ENCODE measurements at places on chromosomes 13 and 19.

DNA sequence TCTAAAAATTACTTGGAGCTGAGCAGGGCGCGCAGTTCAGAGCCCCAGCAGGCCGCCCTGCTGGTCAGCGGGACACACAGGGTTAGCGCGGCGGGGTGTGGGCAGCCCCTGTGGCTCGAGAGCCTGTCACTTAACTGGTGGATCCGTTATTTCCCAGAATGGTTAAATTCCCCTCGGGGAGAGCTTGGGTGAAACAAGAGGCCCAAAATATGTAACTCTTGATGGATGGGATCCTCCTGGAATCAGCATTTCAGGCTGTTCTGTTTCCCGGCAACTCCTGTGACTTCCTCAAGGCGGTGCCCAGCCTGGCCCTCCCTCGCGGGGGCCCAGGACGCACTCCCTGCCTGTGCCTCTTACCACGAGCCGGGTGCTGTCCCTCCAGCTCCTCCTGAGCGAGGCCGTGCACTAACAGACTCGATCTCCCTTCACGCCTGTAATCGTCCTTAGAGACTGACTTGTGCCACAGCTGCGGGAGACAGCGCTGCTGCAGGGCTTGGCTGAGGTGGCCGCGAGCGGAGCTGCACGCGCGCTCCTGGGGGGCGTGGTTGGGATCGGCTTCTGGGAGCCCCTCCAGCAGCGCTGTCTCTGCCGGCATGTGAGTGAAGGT is 9.7 kb downstream of the PTBP1 start:
- DNase-seq = no peak

DNA sequence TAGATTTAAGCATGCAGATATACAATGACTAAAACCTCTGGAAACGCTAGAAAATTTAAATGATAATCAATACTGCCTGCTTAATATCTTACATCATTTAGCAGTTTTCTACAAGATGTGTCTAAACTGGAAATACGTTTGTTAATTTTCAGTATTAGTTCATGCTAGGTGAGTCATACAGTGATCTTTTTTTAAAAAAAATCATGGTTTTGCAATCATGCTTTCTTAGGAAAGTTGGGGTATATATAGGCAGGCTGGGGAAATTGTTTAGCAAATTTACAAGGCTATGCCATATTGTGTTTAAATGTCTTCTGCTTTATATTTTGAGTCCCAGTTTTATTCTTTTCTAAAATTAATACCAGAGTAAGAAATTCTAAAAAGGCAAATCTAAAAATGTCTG is 245.4 kb upstream of the SPRY2 start:
- no peak for DNase-seq

DNA sequence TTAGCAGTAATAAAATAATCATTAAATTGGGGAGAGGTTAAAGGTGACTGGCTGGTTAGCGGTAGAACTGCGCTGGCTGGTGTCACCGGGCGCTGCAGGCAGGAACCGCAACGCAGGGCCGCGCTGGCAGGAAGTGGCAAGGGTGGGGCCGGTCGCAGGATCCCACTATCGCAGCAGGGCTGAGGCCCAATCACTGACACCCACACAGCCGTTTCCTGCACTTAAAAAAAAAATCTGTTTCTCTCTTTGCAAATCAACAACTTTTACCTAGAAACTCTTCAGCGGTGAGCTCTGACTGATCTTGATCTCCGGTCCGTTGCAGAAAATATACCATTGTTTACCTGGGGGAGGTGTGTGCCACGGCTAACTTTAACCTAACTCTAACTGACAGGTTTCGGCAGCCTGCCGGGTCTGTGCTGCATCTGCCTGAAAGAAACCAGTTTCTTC is 46.9 kb downstream of the KLF2 start:
- DNase-seq = peak; percentile 95

DNA sequence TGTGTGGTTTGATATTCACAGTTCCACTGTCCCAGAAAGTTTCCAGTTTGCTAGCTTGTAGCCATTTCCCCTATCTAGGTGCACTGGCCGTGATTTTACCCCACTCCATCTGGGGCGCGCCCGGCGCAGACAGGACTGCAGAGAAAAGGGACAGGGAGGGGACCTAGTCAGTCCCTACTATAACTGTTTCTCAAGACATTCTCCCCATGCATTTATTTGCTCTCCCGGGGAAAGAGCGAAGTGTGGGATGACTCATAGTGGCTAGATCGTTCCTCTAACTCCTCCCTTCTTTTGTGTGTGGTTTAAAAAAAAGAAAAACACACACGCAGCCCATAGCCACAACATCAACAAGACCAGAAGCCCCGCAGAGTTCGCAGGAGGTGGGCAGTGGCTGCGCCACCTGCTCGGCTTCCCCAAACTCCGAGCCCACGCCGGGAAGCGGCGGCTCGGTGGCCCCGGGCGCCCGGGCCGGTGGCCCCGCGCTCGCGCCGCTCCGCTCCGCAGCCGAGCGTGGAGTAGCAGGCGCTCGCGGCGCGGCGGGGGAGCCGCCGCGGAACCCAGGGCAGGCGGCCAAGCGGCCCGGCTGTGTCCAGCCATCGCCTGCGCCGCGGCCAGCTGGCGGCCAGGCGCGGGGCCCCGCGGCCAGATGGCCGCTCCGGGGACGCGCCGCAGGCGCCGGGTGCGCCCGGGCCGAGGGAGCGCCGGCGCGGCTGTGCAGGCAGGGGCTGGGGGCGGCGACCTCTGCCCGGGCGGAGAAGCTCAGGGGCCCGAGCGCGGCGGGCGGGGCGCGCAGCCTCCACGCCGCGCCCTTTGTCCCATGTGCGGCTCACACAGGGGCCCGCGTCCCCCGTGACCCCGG is 653 bp downstream of the TMTC4 start:
- peak; percentile 57 for DNase-seq

GRCh38 chr19:47595944-47596343 is 13.0 kb upstream of the BICRA start:
- DNase-seq = no peak

DNA sequence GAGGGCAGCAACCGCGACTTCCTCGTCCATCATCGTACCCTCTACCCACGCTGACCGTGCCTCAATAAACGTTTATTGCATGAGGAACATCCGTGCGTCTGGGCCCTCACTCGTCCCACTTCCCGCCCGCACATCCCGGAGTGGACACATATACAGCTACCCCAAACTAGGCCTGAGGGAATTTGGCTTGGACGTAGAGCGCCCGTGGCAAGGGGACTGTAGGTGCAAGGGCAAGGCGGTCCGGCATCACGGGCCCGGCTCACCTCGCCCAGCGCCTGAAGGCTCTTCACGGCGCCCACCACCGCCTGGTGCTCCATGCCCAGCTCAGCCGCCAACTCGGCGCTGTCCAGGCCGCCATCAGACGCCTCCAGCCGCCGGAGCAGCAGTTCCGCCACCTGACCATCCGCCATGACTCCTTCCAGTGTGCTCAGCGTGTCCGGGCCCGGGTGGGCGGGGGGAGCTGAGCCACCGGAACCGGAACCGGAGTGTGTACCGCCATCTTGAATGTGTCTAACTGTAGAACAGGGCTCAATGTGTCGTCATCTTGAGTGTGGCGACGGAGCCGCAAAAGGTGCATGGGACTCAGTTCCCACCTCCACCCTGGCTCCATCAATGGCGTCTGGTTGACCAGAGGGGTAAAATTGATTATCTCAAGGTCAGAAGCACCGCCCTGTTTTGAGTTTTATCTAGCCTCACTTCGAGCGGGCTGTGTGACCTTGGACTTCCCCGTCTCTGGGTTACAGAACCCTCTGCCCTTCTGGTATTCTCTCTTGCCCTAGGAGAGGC is at the start of gene FARSA:
Gene FARSA, minus strand, starts transcription at position 425 of the 786 bp plus-strand sequence. Its CDS starts 15 bp downstream, at position 410.
- DNase-seq = peak; percentile 89

GRCh38 chr19:7853770-7854128 is 20.4 kb downstream of the PRR36 start:
- DNase-seq = no peak

- DNase-seq = no peak
Observed at GRCh38 chr19:16361254-16361653, 36.6 kb downstream of the KLF2 start.

DNA sequence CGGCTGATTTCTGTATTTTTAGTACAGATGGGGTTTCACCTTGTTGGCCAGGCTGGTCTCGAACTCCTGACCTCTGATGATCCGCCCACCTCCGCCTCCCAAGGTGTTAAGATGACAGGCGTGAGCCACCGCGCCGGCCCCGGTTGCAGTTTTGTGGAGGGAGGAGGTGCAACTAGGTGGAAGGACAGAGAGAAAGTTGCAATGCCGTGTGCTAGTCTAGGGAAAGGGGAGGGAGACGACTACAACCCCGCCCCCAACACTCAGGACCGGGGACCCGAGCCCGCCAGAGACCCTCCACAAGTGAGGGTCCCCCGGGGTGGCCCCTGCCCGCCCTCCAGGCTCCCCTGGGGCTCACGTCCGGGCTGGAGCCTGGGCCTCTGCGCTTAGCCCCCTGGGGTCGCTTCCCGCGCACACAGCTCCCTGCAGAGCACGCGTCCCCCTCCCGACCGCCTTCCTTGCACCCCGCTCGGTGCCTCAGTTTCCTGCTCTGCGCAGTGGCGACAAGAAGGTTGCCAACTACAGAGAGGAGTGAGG is 1.2 kb upstream of the ARID3A start:
- no peak for DNase-seq

DNA sequence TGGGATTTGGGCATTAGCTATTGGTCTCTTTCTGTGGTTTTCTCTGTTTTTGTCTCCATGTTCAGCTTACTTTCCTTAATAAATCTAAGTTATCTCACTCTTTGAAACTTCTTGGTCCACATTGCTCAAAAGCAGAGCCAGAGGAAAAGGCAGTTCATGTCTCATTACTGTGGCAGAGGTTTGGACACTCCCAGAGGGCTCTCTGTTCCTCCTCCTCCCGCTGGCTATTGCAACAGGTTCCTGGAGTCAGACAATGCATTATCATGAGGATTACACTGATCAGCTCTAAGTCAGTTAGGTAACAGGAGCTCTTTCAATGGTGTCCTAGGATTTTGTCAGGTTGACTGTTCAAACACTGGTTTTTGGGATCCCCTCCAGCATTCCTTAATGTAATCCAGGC is 298.8 kb downstream of the NDFIP2 start:
- no peak for DNase-seq

DNA sequence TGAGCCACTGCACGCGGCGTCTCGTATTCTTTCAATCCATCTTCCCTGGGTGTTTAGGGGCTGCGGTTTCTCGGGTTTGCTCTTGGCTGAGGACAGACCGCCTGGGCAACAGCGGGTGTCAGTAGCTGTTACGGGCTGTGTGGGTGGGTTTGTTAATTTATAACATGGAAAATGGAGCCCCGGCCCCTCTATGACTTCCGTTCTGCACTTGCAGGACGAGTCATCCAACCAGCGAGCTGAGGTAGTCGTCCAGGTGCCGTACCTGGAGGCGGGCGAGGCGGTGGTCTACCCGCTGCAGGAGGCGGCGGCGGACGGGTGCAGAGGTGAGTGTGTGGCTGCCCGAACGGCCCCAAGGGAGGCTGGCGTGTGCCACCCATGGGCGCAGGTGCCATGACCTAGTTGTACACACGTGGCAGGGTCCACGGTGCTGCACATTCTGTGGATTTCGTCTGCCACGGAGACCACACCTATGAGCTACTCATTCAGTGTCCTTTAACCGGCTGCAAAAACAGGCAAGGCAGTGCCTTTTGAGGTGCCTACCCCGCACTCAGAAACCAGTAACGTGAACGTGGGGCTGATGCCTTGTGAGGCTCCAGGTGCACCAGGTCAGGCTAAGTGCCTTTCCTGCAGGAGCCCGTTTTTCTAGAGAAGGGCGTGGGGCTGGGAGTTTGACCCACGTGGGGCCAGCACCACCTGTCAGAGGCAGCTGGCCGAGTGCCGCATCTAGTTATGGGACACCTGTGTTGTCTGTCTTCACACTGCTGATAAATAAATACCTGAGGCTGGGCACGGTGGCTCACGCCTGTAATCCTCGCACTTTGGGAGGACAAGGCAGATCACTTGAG is 10.9 kb downstream of the POLR2E start:
- no peak for DNase-seq

DNA sequence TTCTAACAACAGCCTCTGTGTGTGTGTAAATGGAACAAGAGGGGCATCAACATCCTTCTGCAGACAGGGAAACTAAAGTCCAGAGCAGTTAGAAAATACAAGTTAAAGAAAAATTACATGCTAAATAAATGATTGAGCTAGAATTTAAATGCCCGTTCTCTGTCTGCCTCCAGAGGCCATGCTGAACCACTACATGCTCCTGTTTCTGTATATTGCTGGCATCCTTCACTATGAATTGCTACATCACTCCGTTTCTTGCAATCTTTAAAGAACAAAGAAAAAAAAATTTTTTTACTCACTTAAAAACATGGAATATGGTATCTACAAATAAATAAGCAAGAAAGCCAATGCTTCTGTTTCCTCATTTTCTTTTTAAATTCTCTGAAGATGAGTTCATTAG is 47.9 kb downstream of the DCT start:
- DNase-seq = no peak

DNA sequence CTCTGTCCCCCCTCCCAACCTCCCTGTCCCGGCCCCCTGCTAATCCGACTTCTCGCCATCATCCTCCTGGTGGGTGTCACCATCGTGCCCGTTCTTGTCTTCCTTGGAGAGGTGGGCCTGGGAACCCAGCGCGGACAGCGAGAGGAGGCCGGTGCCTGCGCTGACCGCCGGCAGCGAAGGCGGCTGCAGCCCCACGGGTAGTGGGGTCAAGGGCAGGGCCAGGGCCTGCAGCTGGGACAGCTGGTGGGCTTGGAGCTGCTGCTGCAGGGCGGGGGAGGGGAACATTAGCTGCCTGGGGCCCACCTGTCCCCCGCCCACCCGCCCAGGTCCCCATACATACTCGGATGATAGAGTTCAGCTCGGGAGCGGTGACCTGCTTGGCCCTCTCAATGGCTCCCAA is 8.5 kb downstream of the TLE5 start:
- no peak for DNase-seq

GRCh38 chr19:48705431-48705830 is 9.7 kb downstream of the FUT2 start:
- no peak for DNase-seq

GRCh38 chr13:72839831-72840426 is 58.0 kb downstream of the PIBF1 start:
- DNase-seq = peak; percentile 24

DNA sequence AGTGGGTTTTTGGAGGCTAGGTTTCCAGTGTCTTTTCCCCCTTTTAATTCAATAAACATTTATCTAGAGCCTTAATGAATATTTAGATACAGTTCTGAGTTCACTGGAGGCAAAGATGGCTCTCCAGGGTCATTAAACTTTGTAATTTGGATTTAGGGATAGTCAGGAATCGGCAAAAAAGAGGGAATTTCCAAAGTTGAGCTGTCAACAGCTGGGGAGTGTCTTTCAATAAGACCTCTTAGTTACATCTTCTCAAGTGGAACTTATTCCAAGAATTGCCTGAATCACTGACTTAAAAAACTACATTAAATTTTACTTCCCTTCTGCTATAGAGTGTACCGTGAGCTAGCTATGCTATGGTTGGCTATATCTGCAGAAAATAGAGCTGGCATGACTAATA is 2.0 kb downstream of the LRCH1 start:
- DNase-seq = no peak

- no peak for DNase-seq
Observed at GRCh38 chr13:32581177-32581786, 5.0 kb upstream of the PDS5B start.

GRCh38 chr13:44259045-44260027 is 114.3 kb upstream of the SERP2 start:
- peak; percentile 46 for DNase-seq

DNA sequence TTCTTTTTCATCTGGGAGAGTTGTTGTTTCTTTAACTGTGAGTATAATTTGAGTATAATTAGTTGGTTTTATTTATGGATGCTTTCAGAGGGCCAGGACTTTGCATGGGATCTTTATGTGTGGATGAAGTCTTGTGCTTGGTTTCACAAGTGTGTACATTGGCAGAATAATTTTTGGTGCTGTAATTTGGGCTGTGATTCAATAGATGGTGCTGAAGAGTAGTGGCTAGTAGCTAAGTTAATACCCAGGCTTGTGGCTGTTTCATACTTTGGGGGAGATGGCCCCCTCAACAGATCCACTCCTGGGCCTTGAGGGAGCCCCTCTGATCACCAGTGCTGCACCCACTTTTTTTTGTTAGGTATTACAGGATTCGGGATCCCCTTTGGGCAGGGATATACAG is 1142.4 kb downstream of the SLITRK1 start:
- no peak for DNase-seq

Data from CD4-positive, alpha-beta T cell treated with Interleukin-6 at 100 ng/mL for 8 hours (primary cell).